RPMI8226 (cell line): ENCODE measurements at places on chromosomes 5 and 9.
A peak's percentile ranks its signal among the peaks of the same experiment; 100 is the strongest.

DNA sequence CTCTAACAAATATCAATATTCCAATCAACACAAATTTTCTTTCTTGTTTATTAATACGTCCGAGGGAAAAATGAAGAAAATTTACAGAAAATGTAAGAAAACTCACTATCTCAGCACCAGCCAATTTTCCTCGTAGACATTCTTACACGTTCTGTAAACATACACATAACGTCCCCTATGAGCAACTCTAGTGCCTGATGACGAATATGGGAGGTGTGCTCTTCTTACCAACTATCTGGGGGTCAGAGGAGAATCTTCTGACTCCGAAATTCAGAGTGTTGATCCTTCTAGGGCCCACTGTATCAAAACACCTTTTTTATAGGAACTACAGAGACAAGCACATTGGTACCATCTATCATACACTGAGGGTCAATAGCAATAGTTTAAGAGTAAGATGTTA, 198.7 kb downstream of the GAPVD1 start:
- no peak for DNase-seq

- no peak for DNase-seq
These were observed 60.9 kb downstream of the CXXC5 start for GRCh38 chr5:139708877-139709581.

- DNase-seq = no peak
These were observed 46.3 kb upstream of the LARP1 start for GRCh38 chr5:154708846-154709245.

GRCh38 chr9:131290036-131290766, 678 bp downstream of the PLPP7 start:
- DNase-seq = no peak

GRCh38 chr5:159782197-159782994, 133.9 kb upstream of the ADRA1B start:
- DNase-seq = no peak

GRCh38 chr5:73747696-73748380, 121.8 kb downstream of the ARHGEF28 start:
- no peak for DNase-seq

- no peak for DNase-seq
These were observed 476.0 kb upstream of the CD180 start for GRCh38 chr5:67672636-67673035.

DNA sequence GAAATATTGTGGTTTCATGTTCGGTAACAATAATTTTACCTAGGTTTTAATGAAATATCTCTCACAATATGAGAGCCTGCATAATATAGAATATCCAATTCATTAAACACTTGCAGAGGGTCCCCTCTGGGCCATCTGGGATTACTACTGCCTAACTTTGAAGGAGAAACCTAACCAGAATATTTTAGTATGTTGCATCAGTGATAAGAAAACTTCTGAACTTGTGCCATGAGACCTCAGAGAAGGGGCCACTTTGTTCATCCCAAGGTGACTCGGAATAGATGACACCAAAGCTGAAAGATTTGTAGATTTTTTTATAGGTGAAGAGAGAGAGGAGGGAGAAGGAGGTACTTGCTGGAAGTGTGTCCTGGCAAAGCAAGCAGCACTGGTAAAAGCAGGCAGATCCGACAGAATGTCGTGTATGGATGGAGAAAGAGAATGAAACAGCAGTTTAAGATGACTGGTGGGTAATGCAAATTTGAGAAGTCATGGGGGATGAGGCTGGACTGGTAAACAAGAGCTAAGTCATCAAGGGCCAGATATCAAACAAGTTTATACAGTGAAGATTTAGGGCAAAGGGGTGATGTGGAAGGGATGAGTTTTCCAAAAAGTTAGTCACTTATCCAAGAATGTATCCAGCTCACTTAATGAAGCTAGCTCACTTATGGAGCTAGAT, 372.3 kb downstream of the ADGRV1 start:
- DNase-seq = no peak

DNA sequence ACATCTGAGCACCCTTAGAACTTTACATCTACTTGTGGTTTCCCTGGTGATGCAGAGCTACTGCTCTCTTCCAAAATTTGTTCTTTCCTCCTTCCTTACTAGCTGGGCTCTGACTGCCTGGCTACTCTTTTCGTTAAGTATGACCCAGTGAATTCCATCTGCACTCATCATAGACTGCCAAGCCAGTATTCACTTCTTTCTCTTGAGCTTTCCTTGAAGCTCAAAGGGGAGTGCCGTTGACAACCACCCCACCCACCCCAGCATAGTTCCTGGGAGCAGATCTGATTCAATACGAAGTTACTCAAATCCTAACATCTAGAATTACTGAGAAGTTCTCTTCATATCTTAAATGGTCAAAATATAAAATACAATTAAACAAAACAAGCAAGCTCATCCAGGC, 190.5 kb downstream of the ADAMTS12 start:
- no peak for DNase-seq

- peak; percentile 82 for DNase-seq
These were observed 13.1 kb upstream of the LHFPL2 start for GRCh38 chr5:78661691-78662090.

GRCh38 chr5:558326-558725, 34.1 kb upstream of the SLC9A3 start:
- DNase-seq = no peak

GRCh38 chr9:25472681-25473080, 205.6 kb downstream of the TUSC1 start:
- no peak for DNase-seq

DNA sequence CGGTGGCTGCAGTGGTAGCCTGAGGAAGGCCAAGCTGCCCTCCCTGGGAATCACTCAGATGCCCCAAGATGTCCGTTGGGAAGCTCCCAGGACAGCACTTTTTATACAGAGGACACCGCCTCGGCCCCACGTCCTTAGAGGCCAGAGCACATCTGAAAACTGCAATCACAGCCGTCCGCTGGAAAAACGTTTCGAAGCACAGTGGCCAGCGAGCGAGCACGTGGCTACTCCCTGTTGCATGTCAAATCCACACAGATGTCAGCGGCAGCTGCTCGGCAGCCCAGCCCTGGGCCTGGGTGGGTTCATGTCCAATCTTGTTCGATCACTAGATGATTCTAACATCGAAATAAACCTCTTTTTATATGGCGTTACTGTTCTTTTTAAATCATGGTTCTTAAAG, 8.9 kb downstream of the PPP1R26 start:
- no peak for DNase-seq

GRCh38 chr9:70574151-70574837, 159.8 kb upstream of the KLF9 start:
- no peak for DNase-seq

DNA sequence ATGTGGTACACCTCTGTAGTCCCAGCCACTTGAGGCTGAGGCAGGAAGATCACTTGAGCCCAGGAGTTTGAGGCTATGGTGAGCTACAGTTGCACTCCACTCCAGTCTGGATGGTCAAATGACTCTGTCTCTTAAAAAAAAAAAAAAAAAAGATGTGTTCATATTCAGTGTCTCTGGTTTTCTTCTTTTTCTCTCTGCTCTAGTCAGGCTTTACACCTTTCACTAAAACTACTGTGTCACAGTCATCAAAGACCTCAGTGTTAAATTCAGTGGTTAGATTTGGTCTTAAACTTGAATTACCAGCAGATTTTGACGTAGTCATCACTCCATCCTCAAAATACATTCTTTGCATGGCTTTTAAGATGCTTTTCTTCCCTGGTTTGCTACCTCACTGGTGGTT, 28.8 kb downstream of the NAA35 start:
- DNase-seq = no peak

DNA sequence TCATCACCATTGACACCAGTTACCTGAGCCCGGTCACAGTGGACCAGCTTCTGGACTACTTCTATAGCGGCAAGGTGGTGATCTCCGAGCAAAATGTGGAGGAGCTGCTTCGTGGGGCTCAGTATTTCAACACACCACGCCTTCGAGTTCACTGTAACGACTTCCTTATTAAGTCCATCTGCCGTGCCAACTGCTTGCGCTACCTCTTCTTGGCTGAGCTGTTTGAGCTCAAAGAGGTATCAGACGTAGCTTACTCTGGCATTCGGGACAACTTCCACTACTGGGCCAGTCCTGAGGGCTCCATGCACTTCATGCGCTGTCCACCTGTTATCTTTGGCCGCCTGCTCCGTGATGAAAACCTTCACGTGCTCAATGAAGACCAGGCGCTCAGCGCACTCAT, 520 bp downstream of the CCIN start:
- no peak for DNase-seq

GRCh38 chr5:142375944-142376411, 51.2 kb upstream of the SPRY4 start:
- DNase-seq = no peak

DNA sequence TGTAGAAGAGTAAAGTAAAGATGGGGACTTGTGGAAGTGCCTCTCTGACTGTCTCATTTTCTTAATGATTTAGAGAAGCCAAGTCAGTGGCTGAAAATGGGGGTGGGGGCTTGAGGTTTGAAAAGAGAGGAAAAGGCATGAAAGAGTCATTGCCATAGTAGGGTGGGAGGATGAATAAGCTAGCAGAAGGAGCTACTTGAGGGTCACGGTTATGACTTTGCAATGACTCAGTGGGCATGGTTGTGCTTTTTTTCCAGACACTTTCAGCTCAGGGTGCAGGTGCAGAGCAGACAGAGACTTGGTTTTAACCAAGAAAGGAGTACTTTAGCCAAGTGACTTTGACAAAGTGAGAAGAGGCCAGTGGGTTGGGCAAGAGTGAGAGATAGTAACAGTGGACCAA, 117.8 kb downstream of the PTTG1 start:
- DNase-seq = no peak

- no peak for DNase-seq
These were observed 404.2 kb downstream of the DNAH5 start for GRCh38 chr5:13540168-13540750.

- no peak for DNase-seq
These were observed 7.6 kb downstream of the IL9 start for GRCh38 chr5:135887881-135888614.
